ENCODE measurements at places on chromosomes 2 and 18. TPM values are rescaled to one million over a fixed set of nuclear protein-coding genes. Genes with fewer than 3 reads are reported as not detected.

The MYOM1 gene
- 0.75 TPM for total RNA-seq

The PDE1A gene
- total RNA-seq: not detected

The CCT7 gene
- 696 TPM for total RNA-seq

The XRCC5 gene
- total RNA-seq: 510 TPM

The FEV gene
- not detected for total RNA-seq

The OTOS gene
- not detected for total RNA-seq

The CCDC141 gene
- 2.1 TPM for total RNA-seq

The ACVR1 gene
- 45.5 TPM for total RNA-seq

The NRP2 gene
- total RNA-seq: 64.4 TPM

The OST4 gene
- total RNA-seq: 314 TPM

The SOX11 gene
- not detected for total RNA-seq

The TMEM247 gene
- total RNA-seq: not detected

The HJURP gene
- total RNA-seq: 41.5 TPM

The CHN1 gene
- 3.1 TPM for total RNA-seq

The NGEF gene
- 1.2 TPM for total RNA-seq

The DCDC2C gene
- not detected for total RNA-seq

The ANKRD23 gene
- total RNA-seq: 8.4 TPM

The GALM gene
- total RNA-seq: 57.4 TPM

The ITGB6 gene
- total RNA-seq: not detected

The LIMS4 gene
- total RNA-seq: not detected

The ALPP gene
- not detected for total RNA-seq

The CD302 gene
- 0.54 TPM for total RNA-seq

The KIF1A gene
- total RNA-seq: 0.47 TPM

The NOSTRIN gene
- not detected for total RNA-seq

The B3GNT7 gene
- not detected for total RNA-seq

The MAPRE3 gene
- 2.5 TPM for total RNA-seq

The ANKRD62 gene
- total RNA-seq: not detected

The EVX2 gene
- total RNA-seq: not detected

The ABHD3 gene
- total RNA-seq: 29.3 TPM

The NETO1 gene
- total RNA-seq: not detected

The GKN1 gene
- total RNA-seq: not detected
